ENCODE measurements at places on chromosomes 6 and 20. TPM values are rescaled to one million over a fixed set of nuclear protein-coding genes. Genes with fewer than 3 reads are reported as not detected.

Gene EFCAB8
- 3.8 TPM for total RNA-seq

Gene POU3F2
- total RNA-seq, result not detected

Gene DNAH8
- 1.1 TPM for total RNA-seq

Gene PHF1
- 179 TPM for total RNA-seq

Gene SPATS1
- total RNA-seq, result not detected

Gene PGC
- total RNA-seq, result not detected

Gene FOXA2
- not detected for total RNA-seq

Gene PHACTR3
- not detected for total RNA-seq

Gene PPDPF
- 149 TPM for total RNA-seq

Gene SOX18
- not detected for total RNA-seq

Gene CLPSL2
- not detected for total RNA-seq

Gene PHACTR1
- total RNA-seq, result 129 TPM

GRCh38 chr6:105907301-105907700 lies 178.8 kb upstream of the PRDM1 start:
- no peak for DNase-seq

GRCh38 chr6:165760803-165761185 lies 97.8 kb upstream of the PDE10A start:
- DNase-seq, result no peak

- no peak for DNase-seq
Measured at GRCh38 chr6:149435919-149436586, 36.0 kb downstream of the SUMO4 start.

DNA sequence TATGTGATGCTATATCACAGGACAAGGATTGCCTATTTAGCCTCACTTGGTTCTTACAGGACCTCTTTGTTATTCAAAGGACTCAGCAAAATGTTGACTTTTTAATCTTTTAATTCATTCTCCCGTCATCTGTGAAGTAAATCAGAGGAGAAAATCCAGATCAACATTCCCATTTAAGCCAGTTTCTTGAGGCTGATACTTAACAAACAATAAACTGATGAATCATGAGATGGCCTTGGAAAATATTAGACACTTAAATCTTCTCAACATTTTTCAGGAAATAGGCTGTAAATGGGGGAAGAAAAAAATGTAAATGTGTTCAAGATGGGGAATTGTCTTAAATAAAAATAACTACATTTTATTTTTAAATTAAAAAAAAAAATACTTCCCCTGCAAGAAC lies 55.9 kb upstream of the UBR2 start:
- DNase-seq, result no peak

DNA sequence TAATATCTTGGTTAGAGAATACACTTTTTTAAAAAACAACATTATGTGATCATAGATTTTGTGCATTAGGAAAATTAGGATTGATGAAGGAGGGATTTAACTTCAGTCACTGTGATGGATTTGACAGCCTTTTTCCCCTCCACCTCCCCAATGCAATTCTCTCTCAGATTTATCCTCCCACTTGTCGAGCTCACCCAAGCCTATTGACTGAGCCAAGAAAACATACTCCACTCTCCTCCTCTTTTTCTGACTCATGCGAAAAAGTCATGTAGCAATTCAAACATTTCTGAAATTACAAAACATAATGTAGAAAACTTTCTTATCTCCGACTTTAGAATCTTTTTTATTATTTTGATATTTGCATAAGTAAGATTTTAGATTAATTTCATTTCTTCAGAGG lies 24.1 kb downstream of the KLHL32 start:
- no peak for DNase-seq

GRCh38 chr6:107509506-107509905 lies 19.6 kb downstream of the SOBP start:
- no peak for DNase-seq

GRCh38 chr20:23663180-23663579 lies 25.4 kb upstream of the CST3 start:
- DNase-seq, result no peak

- DNase-seq, result peak; percentile 17
Measured at GRCh38 chr6:5214570-5215052, 46.1 kb downstream of the LYRM4 start.

- no peak for DNase-seq
Measured at GRCh38 chr6:87250019-87250418, 72.4 kb upstream of the SMIM8 start.

- peak; percentile 60 for DNase-seq
Measured at GRCh38 chr20:45833883-45834796, 541 bp downstream of the SNX21 start.

- DNase-seq, result no peak
Measured at GRCh38 chr6:166365806-166366205, 16.9 kb downstream of the MPC1 start.

- no peak for DNase-seq
Measured at GRCh38 chr6:73216859-73217258, 8.4 kb downstream of the KHDC1L start.

GRCh38 chr6:74834967-74835366 lies 370.9 kb downstream of the COL12A1 start:
- DNase-seq, result no peak

DNA sequence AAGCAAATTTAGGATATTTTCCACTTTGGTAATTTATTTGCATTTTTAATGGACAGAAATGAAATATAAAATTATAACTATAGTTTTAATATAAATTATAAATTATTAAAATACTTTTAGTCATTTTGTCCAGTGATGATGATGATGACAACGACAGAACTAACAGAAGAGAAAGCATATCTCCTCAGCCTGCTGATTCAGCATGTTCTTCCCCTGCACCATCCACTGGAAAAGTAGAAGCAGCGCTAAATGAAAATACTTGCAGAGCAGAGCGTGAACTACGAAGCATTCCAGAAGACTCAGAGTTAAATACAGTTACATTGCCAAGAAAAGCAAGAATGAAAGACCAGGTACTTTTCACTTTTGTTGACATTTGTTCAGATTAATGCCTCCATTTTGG lies 64.9 kb downstream of the SENP6 start:
- no peak for DNase-seq

DNA sequence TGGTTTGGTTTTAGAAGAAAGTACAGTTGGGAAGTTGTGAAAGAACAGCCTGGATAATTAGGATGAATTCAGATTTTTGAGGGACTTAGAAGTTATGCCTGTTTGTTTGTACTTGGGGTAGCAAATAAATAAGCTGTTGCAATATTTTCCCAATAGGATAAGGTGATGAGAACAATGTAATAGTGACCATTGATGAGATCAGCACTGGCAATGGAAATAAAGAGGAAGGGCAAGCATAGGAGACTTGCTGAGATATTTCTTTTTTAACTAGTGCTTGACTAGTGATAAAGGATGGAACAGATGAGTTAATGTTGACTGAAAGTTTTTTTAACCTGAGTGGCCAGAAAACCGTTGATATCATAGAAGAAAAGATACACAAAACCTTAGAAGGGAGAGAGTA lies 498.8 kb downstream of the CDKAL1 start:
- DNase-seq, result no peak

DNA sequence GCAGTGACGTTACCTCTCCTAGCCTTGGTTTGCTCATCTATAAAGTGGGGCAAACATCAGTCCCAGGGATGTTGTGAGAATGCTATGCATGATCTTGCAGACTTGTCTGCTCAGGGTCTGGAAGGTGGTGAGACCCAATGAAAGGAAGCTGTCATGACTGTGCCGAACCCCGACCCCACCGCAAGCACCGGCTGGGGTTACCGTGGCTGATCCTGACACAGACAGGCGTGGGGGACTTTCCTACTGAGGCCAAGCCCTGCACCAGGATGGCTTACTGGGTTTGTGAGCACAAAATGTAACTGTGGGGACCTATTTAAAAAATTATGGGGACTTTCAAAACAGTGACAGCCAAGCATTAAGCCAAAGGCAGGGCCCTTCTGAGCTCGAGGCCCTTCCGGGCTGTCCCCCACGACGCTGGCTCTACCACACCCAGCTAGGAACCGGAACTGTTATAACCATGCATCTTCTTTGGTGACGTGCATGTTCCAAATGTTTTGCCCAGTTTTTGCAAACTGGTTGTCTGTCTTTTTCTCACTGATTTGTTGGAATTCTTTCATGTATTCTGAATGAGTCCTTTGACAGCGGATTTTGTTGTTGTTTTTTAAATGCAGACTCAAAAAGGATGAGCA lies 76.6 kb upstream of the PMEPA1 start:
- no peak for DNase-seq

GRCh38 chr6:45310118-45310788 lies 17.9 kb upstream of the RUNX2 start:
- DNase-seq, result peak; percentile 12

- DNase-seq, result no peak
Measured at GRCh38 chr20:15582146-15582760, 991.0 kb downstream of the KIF16B start.

DNA sequence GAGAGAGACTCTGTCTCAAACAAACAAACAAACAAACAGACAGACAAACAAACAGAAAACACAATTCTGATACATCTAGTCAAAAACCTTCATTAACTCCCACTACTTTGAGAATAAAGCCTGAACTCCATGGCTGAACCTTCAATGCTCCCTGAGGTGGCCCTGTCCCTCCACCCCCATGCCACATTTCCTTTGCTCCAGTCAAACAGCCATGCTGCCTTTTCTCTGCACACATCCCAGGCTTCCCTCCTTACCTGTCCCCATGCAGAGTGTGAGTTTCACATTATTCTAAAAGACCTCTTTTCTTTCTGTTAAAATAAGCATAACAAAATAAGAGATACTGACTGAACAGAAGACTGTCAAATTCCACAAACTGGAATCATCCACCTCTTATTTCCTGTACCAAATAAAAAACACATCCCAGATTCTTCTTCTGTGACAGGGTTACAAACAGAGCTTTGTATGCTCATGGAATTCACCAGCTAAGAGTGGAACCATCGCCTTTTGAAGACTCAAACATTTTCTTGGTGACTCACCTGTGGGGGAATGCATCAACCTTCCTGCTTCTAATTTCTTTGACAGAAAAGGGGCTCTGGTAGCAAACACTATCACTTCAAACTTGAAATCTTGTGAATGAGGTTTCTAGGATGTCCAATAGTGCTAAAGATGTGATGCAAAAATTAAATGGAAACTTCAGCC lies 71.0 kb upstream of the SLC22A16 start:
- no peak for DNase-seq

GRCh38 chr6:36244641-36245280 lies 25.1 kb upstream of the PNPLA1 start:
- DNase-seq, result no peak

DNA sequence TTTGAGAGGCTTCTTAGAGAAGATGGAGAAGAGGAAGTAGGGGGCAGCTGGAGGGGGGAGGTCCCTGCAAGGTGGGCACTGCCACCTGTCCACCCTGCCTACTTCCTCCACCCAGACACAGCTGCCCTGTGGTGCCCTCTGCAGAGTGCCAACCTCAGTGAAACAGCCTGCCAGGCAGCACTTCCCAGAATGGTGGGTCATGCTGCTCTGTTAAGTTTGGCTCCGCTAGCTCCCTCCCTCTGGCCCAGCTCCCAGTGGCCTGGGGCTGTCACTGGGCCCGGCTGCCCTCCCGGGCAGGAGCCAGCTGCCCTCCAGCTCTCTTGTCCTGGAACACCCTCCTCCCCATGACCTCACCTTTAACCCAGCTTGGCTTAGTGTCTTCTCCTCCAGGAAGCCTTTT lies 5.1 kb upstream of the EPB41L1 start:
- no peak for DNase-seq

GRCh38 chr6:170233286-170234205 lies 57.3 kb downstream of the DLL1 start:
- no peak for DNase-seq

GRCh38 chr20:49445176-49445575 lies 37.3 kb downstream of the KCNB1 start:
- no peak for DNase-seq

GRCh38 chr20:4844325-4844724 lies 122.6 kb downstream of the PRND start:
- no peak for DNase-seq

DNA sequence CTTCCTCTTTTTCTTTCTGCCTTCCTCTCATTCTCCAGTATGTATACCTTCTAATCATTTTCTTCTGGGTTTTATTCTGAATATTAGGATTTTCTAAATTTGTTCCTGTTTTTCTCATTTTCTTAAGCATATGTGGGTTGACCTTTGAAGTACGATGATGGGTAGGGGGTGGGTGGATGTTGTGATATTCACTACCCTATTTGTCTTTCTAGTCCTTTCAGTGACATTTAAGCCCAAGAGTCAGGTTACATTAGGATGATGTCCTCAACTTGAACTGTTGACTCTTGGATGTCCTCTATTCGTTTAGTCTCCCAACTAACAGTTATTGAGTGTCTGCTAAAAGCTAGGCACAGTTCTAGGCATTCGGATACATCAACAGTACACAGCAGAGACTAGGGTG lies 7.3 kb downstream of the ABT1 start:
- DNase-seq, result no peak

DNA sequence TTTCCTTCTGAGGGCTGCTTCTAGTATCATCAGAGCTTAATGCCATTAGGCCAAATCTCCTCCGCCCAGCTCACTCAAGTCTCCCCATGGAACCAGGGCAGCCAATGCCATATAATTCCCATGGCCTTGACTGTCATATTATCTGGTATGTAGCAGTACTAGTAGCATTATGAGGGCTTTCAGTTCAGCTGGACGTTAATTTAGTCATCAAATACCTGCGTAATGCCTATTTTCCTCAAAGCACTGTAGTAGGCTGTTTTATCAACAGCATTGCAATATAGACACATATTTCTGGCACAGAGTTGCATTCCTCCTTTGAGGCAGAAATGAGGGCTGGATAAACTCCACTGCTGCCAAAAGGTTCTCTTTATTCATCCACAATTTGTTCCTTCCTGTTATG lies 1.7 kb downstream of the KCTD20 start:
- no peak for DNase-seq

- no peak for DNase-seq
Measured at GRCh38 chr6:93235775-93236174, 183.6 kb downstream of the EPHA7 start.

DNA sequence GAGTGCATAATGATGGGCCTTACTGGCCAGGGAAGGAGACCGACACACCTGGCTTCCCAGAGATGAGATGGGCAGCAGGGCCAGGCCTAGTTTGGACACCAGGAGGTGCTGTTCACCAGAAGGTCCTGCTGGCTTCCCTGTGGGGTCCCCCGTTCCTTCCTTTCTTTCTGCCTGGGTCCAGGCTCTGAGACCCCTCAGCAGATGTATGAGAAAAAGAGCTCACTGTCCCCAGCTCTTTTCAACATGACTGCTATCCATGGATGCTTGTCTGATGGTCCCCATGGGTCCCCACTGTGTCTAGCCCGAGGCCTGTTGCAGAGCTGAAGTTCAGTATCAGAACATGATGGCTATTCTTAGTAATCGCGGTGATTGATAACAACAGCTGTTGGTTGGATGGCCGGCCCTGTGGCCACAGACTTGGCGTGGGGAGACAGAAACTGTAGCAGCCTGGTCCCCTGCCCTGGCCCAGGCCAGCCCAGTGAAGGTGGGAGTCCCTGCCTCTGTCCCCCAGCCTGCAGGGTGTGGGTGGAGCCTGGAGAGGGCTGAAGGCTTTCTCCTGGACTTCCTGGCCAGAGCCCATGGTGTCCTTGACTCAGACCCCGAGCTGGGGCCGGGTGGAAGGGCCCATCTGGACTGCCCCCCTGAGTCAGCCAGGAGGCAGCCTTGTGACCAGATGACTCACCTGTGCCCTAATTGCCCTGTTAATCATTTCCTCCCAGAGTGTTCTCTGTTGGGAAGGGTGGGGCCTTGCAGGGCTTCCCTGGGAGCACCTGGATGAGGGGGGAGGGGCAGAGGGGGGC lies 9.9 kb upstream of the BAK1 start:
- peak; percentile 79 for DNase-seq

- DNase-seq, result no peak
Measured at GRCh38 chr6:142740449-142740848, 204.5 kb downstream of the HIVEP2 start.

GRCh38 chr6:69790629-69791028 lies 6.2 kb downstream of the LMBRD1 start:
- no peak for DNase-seq

- no peak for DNase-seq
Measured at GRCh38 chr6:157298216-157298724, 25.0 kb downstream of the TMEM242 start.
